SJSA1 (cell line): ENCODE measurements at places on chromosomes 6 and 20.

DNA sequence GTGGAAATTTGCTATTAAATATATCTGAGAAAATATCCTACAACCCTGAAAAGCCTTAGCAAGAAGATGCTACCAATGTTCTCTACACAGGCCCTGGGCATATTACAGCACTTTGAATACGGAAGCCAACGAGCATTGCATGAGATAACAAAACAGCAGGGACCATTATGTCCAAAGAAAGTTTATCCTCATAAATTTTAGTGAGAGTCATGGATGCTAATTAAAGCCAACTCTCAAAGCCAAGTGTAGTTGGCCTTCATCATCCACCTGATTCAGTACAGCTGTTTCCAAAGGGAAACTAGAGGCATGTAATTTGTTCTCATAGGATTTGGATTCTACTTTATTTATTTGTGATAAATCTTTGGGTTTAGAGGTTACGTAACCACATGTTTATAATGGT, 564.8 kb downstream of the RFPL4B start:
- DNase-seq: no peak

- no peak for DNase-seq
Observed at GRCh38 chr6:133359256-133359655, 118.1 kb downstream of the EYA4 start.

DNA sequence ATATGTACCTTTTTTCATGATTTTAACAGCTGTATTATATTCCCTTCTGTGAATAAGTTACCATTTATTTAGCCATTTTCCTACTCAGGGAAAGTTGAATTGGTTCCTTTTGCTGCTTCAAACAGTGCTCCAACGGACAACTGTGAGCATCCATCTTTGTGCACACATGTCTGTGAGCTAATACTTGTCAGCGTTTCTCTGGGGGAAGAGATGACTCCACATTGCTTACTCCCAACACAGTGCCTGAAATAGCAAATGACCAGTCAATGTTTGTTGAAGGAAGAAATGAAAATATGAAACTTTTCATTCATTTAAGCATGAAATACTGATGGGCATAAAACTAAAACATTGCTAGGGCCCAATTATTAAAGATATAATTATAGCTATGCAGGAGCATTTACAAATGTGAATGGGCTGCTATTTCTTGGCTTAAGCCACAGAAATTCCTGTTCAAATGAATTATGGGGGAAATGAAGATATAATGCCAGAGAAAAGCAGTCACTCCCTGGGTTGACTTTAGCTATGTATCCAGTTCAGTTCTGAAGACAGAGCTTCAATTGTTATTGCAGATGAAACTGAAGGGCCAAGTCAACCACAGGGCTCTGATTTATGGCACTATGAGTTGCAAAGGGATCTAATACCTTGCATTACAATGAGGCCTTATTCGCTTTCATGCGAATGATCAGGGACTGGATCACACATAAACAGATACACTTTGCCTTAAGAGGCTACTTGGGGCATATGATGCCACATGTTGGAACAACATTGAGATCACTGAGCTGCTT, 47.4 kb upstream of the FOXC1 start:
- DNase-seq: no peak

- DNase-seq: no peak
Observed at GRCh38 chr20:47493175-47493962, 8.3 kb upstream of the NCOA3 start.

- DNase-seq: no peak
Observed at GRCh38 chr6:13253272-13253671, 75.1 kb downstream of the TBC1D7 start.

DNA sequence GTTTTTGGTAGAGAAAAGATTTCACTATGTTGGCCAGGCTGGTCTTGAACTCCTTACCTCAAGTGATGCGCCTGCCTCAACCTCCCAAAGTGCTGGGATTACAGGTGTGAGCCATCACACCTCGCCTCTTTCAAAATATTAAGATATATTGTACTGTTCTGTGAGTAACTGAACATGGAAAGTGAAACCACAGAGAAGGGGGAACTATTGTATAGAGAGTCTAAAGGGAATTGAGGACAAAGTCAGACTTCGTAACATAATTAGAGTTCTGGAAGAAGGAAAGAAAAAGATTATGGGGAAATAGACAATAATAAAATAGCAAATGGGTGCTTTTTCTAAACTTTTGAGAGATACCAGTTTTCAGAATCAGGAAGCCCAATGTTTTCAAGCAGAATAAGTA, 17.4 kb upstream of the AKAP7 start:
- DNase-seq: no peak

DNA sequence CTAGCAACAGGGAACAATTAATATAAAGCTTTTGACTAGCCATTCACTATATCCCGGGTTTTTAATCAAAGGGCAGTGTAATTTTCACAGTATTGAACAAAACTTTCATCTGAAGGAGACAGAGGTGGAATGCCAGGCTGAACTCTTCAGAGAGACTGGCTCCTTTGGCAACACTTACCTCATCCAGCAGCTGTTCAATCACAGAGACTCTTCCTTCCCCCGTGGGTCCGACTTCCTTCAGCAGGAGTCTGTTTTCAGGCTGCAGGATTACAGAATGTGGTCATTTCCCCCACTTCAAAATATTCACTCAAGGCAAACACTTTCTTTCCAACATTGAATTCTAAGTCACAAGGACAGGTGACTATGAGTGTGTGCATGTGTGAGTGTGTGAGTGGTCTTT, 76.6 kb downstream of the DZANK1 start:
- DNase-seq: no peak

GRCh38 chr6:68307301-68307700, 327.8 kb upstream of the ADGRB3 start:
- no peak for DNase-seq

DNA sequence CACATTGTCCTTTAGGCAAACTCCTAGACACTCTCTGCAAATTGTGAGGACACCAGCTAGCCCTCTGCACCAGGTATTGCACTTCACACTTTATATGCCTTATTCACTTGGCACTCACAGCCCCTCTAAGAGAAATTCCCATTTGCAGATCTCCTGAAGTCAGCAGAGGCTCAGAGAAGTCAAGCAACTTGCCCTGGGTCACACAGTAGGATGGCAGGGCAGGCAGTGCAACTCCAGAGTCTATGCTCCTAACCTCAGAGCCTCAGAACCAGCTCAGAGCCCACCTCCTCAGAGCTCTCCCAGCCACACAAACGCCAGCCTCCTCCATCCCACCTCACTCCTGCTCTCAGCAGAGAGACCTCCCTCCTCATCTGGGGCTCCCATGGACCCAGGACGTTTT, 52.4 kb upstream of the BLCAP start:
- DNase-seq: no peak

DNA sequence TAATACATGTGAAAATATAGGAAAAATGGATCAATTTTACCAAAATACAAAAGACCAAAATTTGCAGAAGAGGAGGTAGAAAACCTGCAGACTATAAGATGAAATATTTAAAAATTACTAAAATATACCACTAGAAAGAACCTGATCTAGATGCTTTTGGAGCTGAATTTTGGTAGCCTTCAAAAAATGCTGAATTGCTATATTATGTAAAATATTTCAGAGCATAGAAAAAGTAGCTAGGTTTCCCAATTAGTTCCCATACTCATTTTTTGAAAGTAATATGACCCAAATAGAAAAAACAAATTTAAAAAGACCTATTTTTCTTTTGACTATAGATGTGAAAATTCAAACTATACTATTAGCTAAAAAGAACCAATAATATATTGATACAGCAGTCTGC, 3.6 kb upstream of the EPPIN start:
- DNase-seq: no peak

- DNase-seq: no peak
Observed at GRCh38 chr20:43725666-43726065, 1.1 kb downstream of the GTSF1L start.

GRCh38 chr20:3931664-3932063, 42.5 kb downstream of the PANK2 start:
- no peak for DNase-seq

- DNase-seq: no peak
Observed at GRCh38 chr20:13305284-13305683, 84.2 kb downstream of the ISM1 start.

GRCh38 chr6:87237804-87238203, 82.4 kb downstream of the ZNF292 start:
- no peak for DNase-seq

DNA sequence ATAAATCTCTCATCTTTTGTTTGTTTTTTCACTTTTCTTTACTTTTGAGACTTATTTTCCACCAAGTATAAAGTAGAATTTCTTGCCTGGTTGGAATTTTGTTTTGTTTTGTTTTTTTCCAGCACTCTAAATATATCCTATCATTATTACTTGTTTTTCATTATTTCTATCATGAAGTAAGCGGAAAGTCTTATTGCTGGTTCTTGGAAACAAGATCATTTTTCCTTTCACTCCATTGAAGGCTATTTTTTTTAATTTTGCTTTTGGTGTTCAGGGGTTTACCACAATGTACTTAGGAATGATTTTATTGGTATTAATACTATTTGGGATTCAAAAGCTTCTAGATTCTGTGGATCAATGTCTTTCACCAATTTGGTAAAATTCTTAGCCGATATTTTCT, 190.1 kb downstream of the LAMA2 start:
- no peak for DNase-seq

DNA sequence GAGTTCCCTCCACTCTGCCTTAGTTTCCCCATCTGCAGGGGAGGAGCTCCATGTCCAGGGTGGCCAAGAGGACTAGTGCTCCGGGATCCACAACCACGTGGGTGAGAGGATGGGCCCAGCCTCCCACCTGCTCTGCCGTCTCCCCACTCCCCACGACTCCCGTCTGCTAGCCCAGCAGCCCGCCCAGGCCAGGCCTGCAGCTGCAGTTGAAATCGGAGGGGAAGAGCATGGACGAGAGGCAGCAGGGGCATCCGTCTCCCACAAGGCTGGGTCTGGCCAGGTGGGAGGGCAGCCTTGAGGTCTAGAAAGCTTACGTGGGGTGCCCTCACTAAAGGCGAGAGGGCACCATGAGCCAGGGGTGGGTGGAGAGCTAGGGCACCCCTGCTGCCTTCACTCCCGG, 8.6 kb downstream of the NOL4L start:
- DNase-seq: no peak

- DNase-seq: peak; percentile 51
Observed at GRCh38 chr6:48110436-48111142, 408 bp downstream of the PTCHD4 start.

DNA sequence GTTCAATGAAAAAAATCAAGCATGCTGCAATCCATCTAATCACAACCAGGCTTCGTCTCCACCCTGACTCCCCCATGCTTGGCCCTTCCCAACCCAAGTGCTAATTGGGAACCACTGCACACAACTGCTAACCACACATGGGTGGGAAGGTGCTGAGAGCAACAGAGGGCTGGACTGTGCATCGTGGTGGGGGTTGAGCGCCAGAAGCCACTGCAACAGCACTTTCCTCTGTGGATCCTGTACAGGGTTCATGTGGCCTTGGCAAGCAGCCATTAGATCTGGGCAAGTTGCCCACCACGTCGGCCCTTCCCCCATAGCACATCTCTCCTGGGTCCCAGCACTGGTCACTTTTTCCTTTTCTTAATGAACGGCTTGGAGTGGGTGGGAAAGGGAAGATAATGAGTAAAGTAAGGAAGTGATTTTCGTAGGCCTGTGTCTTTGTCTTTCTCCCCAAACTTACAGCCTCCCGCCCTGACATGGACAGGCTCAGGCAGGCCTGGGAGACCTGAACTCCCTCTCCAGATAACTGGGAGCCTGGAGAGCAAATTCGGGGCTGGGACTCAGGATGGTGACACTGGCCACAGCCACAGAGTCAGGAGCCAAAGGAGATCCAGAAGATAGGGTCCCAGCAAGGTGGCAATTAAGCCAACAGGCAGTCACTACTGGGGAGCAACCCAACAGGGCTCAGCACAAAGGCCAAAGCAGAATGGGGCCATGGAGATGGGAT, 34.4 kb upstream of the MRPS10 start:
- DNase-seq: no peak

GRCh38 chr6:165486183-165487137, 176.6 kb downstream of the PDE10A start:
- DNase-seq: no peak

GRCh38 chr6:56693246-56693607, 50.5 kb upstream of the DST start:
- peak; percentile 77 for DNase-seq

DNA sequence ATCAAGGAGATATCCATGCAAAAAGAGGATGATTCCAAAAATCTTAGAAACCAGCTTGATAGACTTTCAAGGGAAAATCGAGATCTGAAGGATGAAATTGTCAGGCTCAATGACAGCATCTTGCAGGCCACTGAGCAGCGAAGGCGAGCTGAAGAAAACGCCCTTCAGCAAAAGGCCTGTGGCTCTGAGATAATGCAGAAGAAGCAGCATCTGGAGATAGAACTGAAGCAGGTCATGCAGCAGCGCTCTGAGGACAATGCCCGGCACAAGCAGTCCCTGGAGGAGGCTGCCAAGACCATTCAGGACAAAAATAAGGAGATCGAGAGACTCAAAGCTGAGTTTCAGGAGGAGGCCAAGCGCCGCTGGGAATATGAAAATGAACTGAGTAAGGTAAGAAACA, 10.1 kb upstream of the SNRNP48 start:
- no peak for DNase-seq

DNA sequence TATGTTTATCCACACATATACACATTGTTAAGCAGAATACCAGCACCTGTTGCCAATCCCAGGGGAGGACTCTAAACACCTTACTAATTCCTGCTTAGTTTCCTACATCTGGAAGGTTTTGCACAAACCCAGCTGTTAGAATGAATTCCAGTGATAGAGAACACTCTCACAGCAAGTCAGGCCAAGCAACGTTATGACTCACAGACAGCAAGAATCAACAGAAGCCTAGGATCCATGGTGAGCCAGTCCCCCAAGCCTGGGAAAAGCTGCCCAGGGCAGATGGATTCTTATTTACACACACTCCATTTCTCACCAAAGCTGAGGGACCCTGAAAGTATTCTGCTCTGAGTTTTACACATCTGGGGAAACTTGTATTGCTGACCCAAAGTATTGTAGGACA, 291.7 kb downstream of the SLC35F1 start:
- DNase-seq: no peak

GRCh38 chr6:148460876-148461646, 118.4 kb downstream of the SASH1 start:
- no peak for DNase-seq

DNA sequence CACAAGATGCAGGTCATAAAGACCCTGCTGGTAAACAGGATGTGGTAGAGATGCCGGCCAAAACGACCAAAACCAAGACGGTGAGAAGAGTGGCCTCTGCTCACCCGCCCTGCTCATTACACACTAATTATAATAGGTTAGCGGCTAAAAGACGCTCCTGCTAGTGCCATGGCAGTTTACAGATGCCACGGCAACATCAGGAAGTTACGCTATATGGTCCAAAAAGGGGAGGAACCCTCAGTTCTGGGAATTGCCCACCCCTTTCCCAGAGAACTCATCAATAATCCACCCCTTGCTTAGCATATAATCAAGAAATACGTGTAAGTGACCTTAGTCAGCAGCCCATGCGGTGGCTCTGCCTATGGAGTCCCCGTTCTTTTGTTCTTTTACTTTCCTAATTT, 17.6 kb downstream of the BHLHE23 start:
- DNase-seq: no peak
